Retinal pigment epithelial cell (primary cell): ENCODE measurements at places on chromosomes 16 and 17.

- DNase-seq, result no peak
Observed at GRCh38 chr16:1929105-1929504, 10.9 kb upstream of the HS3ST6 start.

- no peak for DNase-seq
Observed at GRCh38 chr16:88289001-88289400, 93.8 kb upstream of the ZNF469 start.

- no peak for DNase-seq
Observed at GRCh38 chr16:84082110-84082509, 34.6 kb downstream of the MBTPS1 start.

GRCh38 chr17:19897090-19897837 is 29.5 kb upstream of the ULK2 start:
- DNase-seq, result no peak

DNA sequence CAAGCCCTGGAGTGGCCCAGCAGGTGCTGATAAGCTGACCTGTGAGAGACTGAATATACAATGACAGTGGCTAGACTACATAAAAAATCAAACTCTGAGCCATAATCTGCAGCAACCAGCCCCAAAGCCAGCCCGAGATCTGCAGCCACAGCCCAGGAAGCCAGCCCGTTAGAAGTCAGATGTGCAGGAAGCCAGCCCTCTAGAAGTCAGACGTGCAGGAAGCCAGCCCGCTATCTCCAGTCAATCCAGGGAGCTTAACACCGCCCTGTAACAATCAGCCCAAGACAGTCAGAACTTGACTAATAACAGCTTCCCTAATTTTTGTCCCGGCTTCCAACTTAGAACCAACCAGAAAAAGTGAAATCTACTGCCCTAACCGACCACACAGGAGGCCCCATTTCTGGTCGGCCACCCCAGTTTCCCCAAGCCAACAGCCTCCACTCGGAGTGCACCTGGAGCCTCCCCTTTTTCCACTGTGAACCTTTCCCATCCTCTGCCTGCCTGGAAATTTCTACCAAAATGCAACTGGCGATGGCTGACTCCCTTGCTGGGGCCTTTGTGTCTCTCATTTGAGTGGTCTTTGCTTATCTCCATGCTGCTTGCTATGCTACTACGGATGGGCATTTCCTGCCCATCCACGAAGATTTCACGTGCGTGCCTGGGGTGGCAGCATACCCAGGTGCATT is 769.3 kb downstream of the KCNJ18 start:
- DNase-seq, result no peak

GRCh38 chr16:13429416-13429815 is 490.5 kb upstream of the ERCC4 start:
- no peak for DNase-seq

DNA sequence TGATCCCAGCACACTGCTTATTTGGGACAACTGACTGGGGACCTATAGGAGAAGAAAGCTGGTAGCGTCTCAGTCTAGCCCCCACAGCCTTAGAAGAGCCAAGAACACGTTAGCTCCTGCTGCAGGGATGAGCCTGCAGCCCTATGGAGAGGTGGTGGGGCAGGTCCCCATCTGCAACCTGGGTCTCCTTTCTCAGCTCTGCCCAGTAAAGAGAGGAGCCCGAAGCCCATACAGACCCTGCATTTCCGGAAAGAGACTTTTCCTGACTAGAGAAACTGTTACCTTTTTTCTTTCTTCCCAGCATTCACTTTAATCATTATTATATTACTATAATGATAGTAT is 788 bp downstream of the METTL22 start:
- no peak for DNase-seq

DNA sequence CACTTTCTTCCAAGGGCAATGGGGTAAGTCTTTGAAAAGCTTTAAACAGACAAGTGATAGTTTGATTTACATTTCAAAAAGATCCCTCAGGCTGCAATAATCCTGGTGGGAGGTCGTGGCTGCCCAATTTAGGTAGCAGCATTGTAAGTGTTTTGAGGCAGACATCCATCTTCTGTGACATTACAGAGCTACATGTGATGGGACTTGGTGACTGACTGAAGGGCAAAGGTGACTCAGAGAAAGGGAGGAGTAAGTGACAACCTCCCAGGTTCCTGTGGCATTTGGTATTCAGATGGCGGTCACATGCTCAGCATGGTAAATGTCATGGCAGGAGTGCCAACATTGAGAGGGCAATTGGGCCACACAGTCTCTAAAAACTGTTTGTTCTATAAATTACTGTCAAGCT is 26.5 kb downstream of the STAT3 start:
- no peak for DNase-seq

GRCh38 chr16:73034374-73034773 is 13.6 kb downstream of the ZFHX3 start:
- DNase-seq, result no peak

DNA sequence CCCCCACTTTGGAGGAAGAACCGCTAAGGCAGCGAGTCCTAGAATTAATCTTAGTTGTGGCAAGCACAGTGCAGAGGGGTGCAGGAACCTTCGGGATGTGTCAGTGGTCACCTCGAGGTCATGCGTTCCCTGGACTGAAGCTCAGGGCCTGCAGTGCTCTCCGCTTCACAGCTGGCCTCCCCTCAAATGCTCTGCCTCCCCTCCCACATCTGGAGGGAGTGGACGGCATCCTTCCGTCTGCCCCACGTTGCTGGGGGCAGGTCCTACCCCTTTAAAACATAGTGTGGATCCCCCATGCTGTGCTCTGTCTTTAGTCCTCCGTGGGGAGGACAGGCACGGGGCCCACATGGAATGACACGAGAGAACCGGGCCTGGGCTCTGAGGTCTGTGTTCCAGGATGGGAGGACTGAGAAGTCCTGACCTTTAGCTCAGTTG is 99.5 kb upstream of the CDC42EP4 start:
- no peak for DNase-seq

DNA sequence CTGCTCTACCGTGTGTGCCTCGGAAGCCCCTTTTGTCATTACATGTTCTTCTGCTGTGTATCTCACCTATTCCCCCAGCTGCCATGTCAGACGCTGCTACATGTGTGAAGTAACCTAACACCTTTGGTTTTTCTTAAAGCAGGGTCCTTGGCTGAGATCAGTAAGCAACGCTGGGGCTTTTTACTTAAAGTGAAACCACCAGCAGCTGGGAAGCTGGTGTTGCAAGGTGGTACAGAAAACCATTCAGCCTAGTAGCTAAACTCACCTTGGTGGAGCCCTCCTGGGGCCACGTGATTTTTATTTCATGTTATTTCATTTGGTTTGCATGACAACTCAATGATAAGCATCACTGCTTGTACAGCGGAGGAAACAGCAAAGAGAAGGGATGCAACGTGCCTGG is 62.6 kb downstream of the PLCG2 start:
- no peak for DNase-seq

DNA sequence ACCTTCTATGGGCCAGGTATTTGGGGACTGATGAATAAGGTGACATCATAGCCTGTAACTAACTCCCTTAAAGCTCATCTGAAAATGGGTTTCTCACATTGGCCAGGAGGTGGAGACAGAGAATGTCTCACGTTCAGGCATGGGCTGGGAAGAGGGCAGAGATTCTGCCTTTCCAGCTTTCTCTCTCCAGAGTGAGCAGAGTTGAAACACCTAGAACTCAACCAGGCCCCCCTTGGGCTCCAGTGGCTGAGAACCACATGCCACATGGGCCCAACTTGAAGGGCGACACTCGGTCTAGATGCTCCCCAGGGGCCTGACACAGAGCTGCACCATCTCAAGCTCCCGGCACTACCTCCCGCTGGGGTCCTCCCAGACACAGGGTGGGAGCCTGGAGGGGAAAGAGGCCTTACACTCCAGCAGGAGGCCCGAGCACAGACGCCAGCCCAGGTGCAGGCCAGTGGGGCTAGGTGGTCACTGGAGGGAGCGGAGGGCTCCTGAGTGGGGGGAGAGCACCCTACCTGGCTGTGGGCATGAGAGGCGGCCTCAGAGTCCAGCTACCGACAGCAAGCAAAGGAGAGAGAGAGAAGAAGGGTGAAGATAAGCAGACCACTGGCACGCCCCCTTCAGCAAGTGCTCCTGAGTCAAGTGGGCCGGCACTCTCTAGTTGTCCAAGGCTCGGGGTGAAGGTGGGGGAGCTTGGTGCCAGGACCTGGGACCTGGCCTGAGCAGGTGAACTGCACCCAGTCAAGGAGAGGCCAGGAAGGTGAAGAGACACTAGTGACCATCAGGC is 55.9 kb downstream of the MYO18A start:
- no peak for DNase-seq

GRCh38 chr16:81273223-81273950 is 34.9 kb downstream of the BCO1 start:
- DNase-seq, result no peak

DNA sequence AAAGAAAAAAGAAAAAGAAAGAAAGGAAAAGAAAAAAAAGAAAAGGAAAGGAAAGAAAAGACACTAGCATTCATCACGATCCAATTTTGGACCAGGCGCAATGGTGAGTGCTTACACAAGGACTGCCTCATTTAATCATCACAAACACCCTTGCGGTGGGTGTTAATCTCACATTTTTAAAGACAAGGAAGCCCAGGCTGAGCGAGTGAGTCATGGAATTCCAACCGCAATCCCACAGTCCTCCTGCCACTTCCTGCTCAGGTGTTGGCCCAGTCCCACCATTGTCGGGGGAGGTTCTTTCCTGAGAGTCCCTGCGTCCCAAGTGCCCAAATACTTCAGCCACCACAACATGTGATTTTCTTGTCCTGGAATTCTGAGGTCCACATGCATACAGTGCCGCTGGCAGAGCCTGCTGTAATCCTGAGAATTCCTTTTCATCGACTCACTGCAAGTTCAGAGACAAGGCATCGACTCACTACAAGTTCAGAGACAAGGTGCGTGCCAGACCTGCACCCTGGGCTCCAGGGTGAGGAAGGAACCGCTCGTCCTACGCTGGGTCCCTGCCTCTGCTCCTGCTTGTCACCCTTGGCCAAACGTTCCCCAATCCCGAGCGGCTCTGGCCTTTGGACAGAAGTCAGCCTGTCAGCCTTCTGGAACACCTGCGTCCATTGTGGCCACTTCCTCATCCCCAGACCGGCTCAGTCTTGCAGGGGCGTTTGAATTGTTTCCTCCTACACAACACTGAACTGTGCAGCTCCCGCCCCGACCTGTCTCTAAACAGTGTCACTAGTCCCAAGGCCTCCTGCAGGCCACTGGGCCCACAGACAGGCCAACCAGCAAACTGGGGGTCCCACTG is 5.8 kb downstream of the ZG16B start:
- DNase-seq, result peak; percentile 98

DNA sequence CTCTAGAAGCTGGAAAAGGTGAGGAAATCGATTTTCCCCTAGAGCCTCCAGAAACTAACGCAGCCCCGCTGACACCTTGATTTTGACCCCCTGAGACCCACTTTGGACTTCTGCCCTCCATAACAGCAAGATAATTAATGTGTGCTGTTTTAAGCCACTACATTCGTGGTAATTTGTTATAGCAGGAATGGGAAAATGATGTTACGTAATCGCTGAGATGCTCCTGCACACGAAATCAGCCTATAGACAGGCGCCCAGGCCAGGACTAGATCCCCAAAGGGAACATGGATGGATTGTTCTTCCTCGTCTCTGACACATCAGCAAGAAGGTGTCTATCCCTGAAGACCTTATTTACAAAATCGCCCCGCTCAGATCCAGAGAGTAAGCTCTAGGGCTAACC is 1.4 kb upstream of the MYOCD start:
- DNase-seq, result no peak

GRCh38 chr17:73284906-73285602 is 23.4 kb upstream of the CPSF4L start:
- no peak for DNase-seq

DNA sequence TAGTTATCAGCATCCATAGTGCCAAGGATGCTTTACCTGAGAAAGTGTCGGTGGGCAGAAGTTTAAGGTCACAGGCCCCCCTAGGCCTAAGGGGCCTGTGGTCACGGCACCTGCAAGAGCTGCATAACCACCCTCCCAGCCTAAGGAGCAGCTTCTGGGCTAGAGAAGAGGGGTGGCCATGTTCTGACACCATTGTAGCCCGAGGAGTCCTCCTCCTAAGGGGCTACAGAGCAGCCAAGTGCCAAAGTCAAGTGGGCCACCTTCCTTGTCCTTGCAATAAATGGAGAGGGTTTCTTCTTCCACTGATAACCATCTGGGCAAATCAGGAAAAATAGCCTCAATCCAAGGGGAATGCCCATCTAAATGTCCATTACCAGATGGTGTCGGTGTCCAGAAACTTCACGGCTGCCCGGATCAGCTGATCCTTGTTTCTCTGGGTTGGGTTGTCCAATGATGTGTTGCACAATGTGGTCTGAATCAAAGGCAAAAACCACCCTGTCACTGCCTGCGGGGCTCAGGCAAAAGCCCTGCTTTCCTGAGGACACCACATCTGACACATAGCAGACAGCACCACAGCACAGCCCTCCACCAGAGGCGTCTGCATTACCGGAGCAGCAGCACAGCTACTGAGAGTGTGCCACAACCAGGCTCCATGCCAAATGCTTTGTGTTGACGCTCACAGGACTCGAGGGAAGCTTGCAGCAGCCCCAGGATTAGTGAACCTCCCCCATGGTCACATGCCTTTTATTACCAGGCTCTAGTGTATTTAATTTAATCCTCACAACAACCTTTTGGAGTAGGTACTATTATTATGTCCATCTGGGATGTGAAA is 12.8 kb downstream of the ATPAF2 start:
- peak; percentile 97 for DNase-seq

GRCh38 chr17:78384479-78385175 is 6.2 kb downstream of the PGS1 start:
- no peak for DNase-seq

DNA sequence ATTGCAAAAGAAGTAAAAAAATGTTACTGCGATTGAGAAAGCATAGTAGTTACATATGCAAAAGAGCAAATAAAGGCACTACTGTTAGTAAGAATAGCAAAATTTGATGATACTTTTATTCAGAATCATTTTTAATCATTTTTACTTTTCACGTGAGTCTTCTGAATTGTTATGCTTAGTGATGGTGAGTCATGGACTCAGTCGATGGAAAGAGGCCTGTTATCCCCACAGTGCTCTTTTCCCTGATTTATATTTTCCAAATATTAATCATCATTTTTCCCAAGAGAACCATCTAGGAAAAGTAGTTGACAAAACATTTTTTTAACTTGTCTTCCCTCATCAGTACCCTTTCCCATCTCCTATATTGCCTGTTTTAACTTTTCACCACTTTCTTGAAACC is 181.1 kb downstream of the CHD9 start:
- no peak for DNase-seq

DNA sequence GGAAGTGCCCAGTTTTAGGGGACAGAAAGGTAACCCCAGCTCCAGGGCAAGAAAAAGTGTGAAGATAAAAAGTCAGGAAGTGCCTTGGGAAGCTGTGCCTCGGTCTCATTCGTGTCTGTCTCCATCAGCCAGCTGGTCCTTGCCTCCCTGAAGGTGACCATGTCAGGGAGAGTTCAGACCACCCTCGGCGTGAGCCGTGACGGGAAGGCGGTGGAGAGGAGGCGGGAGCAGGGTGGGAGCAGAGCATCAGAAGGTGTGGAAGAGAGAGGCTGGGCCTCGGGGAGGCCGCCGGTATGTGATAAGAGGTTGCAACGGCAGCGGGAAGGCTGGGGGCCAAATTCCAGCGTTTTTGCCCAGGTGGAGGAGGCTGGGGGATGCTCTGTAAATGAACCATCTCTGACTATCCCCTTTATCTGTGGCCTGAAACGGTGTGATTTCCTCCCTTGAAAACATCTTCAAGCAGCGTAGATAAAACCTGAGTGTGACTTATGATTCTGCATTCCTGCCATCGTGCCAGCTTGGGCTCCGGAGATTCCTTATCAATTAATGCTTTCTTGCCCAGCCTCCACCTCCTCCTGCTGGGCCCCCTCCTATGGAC is 251.8 kb downstream of the IRF8 start:
- no peak for DNase-seq
